ENCODE measurements at places on chromosomes 5 and 9.
A peak's percentile ranks its signal among the peaks of the same experiment; 100 is the strongest.

DNA sequence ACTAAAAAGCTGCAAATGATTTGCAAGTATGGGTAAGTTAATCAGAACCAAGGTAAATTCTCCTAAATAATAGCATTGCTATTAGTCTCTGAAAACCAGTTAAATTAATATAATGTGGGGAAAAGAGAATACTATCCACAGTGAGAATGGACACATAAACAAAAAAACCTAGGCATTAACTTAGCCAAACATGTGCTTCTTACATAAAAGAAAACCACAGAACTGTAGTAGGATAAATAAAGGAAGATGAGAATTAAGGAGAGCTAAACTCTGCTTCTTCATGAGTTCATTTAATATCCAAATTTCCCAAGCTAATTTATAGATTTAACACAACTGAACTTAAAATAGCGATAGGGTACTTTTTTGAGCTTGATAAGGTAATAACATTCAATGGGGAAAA lies 31.8 kb downstream of the ABCA1 start:
- no peak for DNase-seq

- DNase-seq, result no peak
These were observed 38.3 kb downstream of the MOCS2 start for GRCh38 chr5:53071298-53071697.

GRCh38 chr9:108776920-108777639 lies 78.7 kb downstream of the ACTL7B start:
- no peak for DNase-seq

DNA sequence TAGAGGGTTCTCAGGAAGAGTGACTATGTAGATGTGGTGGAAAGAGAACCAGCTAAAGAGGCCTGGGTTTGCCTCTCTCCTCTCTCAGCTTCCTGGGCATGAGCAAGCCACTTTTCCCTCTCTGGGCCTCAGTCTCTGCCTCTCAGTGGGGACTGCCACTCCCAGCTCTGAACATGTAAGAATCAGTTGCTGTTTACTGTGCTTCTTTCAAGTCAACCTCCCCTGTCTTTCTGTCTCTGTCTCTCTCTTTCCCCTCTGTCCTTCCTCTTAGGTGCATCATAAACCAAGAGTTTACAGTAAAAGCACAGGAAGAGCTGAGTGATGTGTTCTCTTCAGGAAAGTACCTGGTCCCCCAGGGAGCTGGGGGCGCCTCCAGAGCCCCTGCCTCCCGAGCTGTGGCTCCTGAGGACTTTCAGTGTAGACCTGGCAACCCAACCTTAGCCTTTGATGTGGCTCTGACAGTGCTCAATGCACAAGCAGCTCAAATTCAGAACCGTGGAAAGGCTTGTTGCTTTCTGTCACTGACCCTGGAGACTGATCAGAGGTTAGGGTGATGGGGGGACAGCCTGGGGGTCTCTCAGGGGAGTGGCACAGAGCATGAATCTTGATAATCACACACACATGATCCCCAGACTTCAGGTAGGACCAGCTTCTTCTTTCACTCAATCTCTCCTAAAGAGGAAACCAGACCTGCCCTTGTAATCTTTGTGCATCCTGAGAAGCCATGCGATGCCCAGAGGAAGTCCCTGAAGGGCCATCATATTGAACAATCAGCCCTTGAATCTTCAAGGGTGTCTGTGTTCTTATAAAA lies 59.4 kb upstream of the TNFSF8 start:
- no peak for DNase-seq

GRCh38 chr5:112485934-112486355 lies 66.9 kb upstream of the EPB41L4A start:
- DNase-seq, result no peak

DNA sequence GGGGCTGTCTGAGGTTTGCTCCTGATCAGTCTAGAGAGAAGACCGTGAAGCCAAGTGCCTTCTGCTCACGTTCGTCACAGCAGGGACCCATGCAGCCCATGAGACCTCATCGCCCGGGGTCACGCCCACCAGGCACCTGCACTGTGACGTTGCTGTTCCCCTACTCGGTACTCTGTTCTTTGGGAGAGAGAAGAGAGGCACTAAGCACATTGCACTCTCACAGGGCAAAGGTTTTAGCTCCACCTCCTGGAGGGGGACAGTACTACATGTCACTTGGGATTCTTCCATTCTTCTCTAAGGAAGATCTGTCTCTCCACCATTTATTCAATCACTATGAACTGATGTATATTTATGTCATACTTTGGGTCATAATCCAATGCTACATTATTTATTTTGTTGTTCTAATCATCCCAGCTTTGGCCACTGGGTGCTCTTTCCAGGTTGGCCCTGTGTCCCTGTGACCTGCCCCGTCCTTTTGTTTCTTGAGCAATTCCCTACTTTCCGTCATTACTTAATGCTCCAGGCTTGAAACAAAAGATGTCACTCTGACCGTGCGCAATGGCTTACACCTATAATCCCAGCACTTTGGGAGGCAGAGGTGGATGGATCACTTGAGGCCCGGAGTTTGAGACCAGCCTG lies 31.4 kb upstream of the BRD3 start:
- no peak for DNase-seq

GRCh38 chr9:112380102-112380824 lies at the start of gene HSDL2:
Gene HSDL2, plus strand, starts transcription at chr9:112380108. Its CDS starts 56 bp downstream, at chr9:112380164.
- DNase-seq, result no peak

DNA sequence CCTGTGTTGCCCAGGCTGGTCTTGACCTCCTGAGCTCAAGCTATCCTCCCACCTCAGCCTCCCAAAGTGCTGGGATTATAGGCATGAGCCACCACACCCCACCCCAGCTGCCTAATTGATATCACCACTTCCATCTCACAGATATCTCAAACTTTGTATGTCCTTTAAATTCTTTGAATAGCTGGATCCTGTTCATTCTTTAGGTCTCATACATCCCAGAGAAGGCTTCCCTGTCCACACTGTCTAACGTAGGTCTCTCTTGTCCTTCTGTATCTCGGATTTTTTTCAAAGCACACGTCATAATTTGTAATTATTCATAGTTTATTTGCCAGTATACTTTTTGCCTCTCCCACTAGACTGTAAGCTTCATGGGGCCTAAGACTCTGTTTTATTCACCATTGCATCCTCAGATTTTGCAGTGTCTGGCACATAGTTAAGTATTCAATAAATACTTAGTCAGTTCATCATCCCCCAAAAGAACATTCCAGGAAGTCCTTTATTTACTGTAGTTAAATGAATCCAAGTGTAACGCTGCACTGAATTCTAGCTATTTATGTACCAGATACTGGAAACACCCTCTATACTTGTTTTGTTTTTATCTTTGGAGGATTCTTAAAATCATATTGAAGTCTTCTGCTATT lies 10.5 kb downstream of the ARSK start:
- no peak for DNase-seq

DNA sequence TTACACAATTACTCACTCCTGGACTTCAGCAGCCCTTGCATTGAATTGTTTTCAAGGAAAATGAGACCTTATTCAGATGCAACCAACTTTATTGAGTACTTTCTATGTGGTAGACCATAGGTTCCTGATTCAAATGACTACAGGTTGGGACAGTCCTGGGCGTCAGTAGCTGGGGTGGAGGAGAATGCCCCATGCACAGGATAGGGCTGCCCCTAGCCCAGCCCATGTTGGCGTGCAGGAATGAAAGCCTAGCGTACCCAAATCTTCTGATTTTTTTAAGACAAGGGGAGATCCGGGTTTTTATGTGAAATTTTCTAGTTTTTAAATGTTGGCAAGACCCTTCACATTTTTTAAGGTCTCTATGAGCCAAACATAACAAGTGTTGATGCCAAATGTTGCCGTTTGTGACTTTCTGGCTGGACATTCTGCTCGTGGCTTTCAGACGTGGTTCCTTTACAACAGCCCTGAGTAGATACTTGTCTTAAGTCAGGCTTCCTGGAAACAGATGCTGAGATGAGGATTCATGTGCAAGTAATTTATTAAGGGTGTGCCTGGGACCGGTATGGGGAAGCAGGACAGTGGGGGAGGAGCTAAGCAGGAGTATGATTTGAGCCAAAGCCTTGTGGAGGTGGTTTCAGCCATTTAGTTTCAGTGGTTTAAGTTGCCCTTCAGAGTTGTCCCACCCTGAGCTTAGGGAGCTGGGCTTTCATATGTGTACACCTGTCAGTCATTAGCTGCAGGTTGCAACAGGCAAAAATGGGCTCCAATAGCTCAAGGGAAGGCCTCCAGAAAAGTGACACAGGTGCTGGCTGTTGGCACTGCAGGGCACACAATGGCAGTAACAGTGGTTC lies 154.1 kb downstream of the NTRK2 start:
- DNase-seq, result no peak

DNA sequence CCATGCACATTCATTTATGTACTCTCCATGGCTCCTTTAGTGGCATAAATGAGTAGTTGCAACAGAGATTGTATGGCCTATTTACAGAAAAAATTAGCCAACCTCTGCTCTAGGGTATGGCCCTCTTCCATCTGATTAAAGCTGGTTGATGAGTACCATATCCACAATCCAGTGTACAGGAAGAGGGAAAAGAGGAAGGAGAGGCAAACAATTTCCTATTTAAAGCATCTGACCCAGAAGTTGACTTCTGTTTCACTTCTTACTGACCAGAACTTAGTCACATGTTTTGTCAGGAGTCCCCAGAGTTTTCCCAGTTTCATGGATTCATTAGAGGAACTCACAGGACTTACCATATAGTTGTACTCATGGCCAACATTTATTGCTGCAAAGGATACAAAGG lies 68.6 kb upstream of the STARD4 start:
- DNase-seq, result no peak

GRCh38 chr5:57501414-57502201 lies 19.0 kb upstream of the ACTBL2 start:
- peak; percentile 19 for DNase-seq

GRCh38 chr5:73946919-73947602 lies 321.1 kb downstream of the ARHGEF28 start:
- no peak for DNase-seq

- DNase-seq, result no peak
These were observed 242.2 kb downstream of the CSNK1G3 start for GRCh38 chr5:123753937-123754891.

- DNase-seq, result no peak
These were observed 822.5 kb downstream of the PTPRD start for GRCh38 chr9:9790216-9790872.

DNA sequence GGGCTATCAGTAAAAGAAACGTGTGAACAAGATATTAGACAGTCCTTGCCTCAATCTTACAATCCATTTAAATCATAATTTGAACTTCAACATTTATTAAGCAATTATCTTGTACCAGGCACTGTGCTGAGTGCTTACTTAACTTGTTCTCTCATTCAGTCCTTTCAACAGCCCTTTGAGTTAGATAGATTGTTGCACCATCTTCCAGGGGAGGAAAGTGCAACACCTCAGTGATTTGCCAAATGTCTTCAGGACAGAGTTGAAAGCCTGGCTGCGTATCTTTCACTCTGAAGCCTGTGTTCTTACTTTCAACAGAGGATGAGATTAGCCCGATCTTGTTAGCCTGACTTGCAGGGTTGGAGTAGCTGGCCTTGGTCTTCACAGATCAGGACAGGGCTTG lies 34.2 kb upstream of the SUB1 start:
- no peak for DNase-seq

GRCh38 chr5:31408814-31409213 lies 123.1 kb downstream of the DROSHA start:
- DNase-seq, result no peak

GRCh38 chr5:154015071-154015693 lies 23.5 kb downstream of the FAM114A2 start:
- no peak for DNase-seq

- DNase-seq, result no peak
These were observed 20.5 kb upstream of the SHB start for GRCh38 chr9:38089387-38090165.

GRCh38 chr5:33563530-33563929 lies 122.8 kb downstream of the TARS1 start:
- DNase-seq, result no peak

DNA sequence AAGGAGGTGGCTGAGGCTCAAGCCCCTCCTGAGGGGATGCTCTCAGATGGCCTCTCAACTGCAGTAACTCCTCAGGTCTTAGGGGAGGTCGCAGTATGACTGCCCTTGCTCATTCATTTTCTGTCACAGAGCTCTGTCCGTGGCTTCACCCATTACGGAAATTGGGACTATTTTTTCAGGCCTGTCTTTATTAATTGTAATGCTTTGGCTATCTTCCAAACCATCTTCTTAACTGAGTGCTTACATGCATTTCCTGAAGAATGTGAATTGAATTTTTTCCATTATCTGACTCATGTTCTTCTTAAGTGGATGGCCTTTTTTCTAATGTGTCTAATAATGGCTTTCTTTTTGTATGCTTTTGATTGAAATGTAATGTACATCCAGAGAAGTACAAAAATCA lies 36.4 kb upstream of the SV2C start:
- no peak for DNase-seq

- no peak for DNase-seq
These were observed 56.8 kb downstream of the PUM3 start for GRCh38 chr9:2787065-2787464.

DNA sequence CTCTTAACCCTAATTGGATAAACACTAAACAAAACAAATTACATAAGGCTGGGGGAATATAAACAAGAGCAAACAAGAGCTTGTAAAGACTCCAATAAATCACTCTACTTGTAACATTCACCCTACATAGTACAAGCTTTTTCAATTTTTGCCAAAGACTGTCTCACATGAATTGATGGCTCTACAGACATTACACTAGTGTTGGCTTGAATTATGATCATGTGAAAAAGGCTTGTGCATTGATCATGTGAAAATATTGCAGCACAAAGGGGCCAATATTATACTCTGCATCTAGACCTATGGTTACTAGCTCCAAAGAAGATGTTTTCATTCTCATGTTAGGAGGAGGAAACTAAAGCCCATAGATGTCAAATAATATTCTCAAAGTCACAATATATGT lies 212.6 kb downstream of the MCTP1 start:
- no peak for DNase-seq

DNA sequence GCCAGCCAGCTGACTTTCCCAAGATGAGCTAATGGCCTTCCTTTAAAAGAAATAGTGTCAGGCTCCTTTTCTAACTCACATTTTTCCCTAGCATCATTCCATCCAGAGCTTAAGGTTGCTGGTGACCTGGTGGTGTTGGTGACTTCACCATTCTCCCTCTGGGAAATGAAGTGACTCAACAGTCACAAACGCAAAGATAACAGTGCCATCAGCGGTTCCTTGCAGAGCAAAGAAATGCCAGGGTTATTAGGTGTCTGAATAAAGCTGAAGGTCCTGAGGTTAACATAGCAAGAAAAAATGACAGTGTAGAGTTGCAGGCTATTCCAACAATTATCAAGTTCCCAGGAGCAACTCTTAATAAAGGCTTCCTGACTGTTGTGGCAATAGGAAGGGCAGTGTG lies 111.8 kb upstream of the SLC44A1 start:
- DNase-seq, result no peak

DNA sequence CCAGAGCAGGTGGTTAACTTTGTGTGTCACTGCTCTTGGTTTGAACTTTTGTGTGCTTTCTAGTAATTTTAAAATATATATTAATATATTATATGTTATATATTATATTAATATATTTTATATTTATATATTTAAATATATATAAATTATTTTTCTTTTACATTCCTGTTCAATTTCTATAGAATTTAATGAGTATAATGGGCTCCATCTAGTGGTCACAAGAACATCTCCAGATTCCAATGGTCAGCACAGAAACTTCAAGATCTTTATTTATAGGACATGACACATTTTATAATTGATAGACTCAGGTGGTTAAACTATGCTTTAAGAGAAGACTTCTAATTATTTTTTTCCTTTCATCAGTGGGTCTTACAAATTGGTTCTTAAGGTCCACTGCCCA lies 39.1 kb downstream of the COL23A1 start:
- no peak for DNase-seq
